CD4-positive, alpha-beta T cell treated with Interleukin-6 at 100 ng/mL for 8 hours (primary cell): ENCODE measurements at places on chromosomes 3 and 15.

DNA sequence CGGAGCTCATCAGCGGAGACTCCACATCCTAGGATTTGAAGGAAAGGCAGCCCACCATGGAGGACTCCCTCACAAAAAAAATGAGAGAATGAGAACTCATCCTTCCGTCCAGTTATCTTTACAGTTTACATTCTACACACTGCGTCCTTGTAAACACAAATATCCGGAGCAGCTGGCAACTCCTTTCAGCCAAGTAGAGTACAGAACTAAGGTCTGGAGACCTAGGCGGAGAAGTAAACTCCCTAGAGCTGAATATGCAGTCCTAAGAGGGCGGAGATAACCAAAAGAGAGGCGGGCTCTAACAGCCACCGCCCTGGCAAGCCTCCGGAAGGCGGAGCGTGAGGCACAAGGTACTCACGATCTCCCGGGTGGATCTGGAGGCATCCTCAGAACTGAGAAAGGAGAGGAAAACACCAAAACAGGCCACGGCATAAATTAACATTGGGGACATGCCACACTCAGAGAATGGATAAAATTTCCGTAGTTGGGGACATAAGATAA is 924 bp upstream of the SIN3A start:
- DNase-seq, result peak; percentile 81

DNA sequence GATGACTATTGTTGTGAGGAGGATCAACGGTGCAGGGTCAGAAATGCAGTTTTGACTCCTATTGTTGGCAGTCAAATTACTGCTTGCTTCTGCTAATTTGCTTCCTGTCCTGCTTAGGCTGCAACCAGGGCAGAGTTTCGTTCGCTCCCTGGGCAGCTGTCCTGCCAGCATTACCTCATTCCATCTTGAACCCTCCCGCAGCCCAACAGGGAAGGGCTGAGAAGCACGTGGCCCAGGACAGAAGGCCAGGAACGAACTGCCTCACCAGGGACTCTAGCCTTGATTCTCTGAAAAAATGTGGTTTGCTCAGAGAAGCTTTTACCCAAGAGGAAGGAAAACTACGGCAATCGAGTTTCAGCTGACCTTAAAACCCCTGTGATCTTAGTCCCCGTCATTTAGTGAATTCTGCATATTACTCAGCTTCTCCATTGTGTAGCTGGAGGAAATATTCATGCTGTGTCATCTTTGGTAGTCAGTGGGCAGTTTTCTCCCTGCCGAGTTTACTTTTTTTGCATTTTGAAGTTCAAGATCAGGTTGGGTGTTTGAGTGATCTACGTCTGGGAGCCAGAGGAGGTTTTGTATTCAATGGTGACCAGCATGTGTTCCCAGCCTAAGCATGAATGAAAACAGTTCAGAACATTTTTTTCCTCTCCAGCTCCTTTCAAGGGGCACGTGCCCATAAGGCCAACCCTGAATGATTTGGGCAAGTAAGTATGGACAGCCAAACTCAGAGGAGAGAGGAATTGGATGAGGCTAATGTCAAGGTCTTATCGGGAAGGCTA is 23.0 kb downstream of the TLNRD1 start:
- DNase-seq, result peak; percentile 4

GRCh38 chr3:59052803-59053411 is 3.1 kb upstream of the CFAP20DC start:
- DNase-seq, result peak; percentile 9

DNA sequence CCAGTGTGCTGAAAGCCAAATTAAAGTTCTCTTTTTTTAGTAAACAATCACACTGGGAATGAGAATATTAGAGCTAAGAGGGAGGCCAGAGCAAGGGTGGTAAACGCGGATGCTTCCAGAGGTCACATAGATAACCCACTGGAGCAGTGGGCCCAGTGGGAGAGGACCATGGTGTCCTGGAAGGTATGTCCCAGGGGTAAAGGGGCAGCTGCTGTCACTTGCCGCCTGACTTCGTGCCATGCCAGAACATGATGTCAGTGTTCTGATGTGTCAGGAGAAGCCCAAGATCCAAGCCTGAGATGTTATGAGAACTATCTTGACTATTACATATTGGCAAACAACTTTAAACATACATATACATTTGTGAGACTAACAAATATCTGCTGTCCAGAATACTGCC is 211.9 kb upstream of the IL12A start:
- DNase-seq, result no peak

DNA sequence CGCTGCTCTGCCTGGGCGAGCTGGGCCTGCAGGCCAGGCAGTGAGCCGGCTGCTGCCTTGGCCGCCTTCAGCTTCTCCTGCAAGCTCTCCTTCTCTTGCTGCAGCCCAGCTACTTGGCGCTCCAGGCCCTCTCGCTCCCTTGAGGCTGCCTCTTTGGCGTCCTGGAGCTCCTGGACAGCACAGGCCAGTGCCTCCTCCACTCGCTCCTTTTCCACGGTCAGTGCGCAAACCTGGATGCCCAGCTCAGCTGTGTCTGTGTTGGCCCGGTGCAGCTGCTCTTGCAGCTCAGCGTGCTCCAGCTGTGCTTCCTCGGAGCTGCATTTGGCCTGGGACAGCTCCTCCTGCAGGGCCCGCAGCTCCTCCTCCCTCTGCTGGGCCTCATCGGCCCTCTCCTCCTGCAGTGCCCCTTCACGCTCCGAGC is 23.1 kb downstream of the CXCR6 start:
- no peak for DNase-seq

GRCh38 chr15:56640127-56640526 is 93.2 kb downstream of the ZNF280D start:
- DNase-seq, result no peak

- peak; percentile 78 for DNase-seq
Measured at GRCh38 chr3:9946112-9947024, 5.8 kb downstream of the PRRT3 start.

- no peak for DNase-seq
Measured at GRCh38 chr15:100180921-100181320, 160.9 kb downstream of the ADAMTS17 start.

GRCh38 chr15:59524331-59524731 is 86.3 kb downstream of the FAM81A start:
- DNase-seq, result peak; percentile 30
